Hippocampal formation (tissue), 2 donors: ENCODE measurements at places on chromosomes 2 and 18.

- no peak for DNase-seq
Measured at GRCh38 chr2:19844750-19845149, 57.0 kb downstream of the TTC32 start.

GRCh38 chr2:127024769-127025358, 82.1 kb downstream of the BIN1 start:
- DNase-seq, result no peak

GRCh38 chr2:222212571-222212970, 86.2 kb downstream of the PAX3 start:
- DNase-seq, result no peak

DNA sequence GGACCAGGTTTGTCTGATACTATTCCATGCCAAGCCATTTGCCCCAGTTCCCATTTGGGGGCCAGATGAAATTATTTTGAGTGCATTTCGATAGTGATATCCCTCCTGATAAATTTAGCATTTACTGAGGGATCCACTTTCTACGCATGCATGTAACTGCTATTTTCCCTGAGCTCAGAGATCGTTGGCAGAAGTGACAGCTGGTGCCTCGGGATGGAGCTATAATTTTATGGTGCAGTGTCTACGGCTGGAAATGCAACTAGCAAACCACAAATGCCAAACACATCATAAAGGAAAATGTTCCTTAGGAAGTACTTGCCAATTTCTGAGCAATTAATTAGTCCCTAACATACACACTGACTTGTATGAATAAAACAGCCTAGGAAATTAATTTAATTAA, 254.8 kb downstream of the SLC8A1 start:
- DNase-seq, result no peak

DNA sequence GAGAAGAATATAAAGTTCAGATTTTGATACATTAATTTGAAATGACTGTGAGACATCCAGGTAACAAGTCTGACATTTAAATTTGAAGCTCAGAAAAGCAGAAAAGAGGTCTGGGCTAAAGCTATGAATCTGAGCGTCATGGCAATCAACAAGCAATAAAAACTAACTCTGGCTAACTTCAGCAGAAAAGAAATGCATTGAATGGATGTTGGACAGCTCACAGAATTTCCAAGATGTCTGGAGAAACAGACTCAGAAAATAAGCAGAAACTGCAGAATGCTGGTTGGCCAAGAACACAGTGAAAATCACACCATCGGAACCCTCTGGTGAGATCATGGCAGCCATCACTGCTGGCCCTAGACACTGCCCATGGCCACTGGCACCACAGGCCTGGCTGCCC, 366.6 kb downstream of the METTL4 start:
- DNase-seq, result no peak

GRCh38 chr18:21472741-21473140, 127.8 kb downstream of the ESCO1 start:
- DNase-seq, result no peak

- no peak for DNase-seq
Measured at GRCh38 chr2:136376798-136377211, 258.9 kb upstream of the CXCR4 start.

- DNase-seq, result peak; percentile 20
Measured at GRCh38 chr18:65753520-65753919, 2.7 kb downstream of the CDH7 start.

DNA sequence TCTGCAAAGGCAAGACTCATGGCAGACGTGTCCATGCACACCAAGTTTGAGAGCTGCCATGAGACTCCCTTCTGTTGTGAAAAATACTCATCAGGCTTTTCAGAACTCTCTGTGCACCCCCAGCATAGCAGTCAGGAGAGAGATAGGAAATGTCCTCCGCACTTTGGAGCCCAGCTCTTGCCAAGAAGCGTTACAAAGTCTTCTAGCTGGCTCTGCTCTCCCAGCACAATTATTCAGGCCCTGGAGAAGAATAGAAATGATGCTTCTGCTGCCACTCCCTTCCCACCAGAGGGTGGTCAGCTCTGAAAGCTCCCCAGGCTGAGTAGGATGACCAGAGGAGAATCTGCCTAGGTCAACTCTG, 594.4 kb upstream of the ID2 start:
- no peak for DNase-seq

GRCh38 chr2:158407031-158407430, 49.5 kb downstream of the CCDC148 start:
- no peak for DNase-seq
